ENCODE measurements at places on chromosomes 11 and 22.

GRCh38 chr22:28252539-28252938 is 333.5 kb upstream of the PITPNB start:
- no peak for DNase-seq

GRCh38 chr11:64100360-64100759 is 64.6 kb downstream of the FLRT1 start:
- no peak for DNase-seq

DNA sequence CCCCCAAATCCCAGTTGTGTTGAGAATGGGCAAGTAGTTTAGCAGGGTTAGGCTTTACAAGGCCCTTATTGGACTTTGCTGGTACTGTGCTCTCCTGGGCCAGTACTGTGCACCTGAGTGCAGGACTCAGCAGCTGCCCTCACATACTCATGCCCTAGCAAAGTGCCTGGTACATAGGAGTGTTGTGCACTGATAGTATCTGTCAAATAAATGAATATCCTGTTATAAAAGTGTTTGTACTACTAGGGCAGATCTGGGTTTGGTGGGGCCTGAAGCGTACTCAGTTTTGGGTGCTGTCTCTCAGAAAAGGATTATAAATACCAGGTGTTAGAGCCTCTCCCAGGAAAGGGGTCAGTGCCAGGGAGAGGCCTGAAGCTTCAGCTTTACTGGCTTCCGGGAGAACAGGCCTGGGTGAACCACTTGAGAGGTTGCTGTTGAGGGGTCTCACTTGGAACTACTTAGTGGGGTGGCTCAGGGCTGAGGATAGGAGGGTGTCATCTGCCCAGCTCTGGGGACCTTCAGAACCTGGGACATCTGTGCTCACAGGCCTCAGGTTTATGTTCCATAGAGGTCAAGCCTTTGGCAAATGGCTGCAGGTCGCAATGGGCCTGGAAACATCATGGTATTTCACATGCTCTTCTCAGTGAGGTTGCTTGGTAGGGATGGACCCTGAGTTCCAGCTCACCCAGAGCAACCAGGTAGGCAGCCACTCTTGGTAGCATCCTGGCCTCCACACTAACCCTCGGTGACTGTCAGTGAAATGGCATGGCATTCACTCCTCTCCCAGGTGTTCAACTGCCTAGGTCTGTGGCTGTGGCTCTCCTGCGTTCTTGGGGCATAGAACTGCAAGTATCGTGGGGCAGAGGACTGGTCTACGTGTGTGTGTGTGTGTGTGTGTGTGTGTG is 106.1 kb downstream of the ZBTB16 start:
- DNase-seq = peak; percentile 30

DNA sequence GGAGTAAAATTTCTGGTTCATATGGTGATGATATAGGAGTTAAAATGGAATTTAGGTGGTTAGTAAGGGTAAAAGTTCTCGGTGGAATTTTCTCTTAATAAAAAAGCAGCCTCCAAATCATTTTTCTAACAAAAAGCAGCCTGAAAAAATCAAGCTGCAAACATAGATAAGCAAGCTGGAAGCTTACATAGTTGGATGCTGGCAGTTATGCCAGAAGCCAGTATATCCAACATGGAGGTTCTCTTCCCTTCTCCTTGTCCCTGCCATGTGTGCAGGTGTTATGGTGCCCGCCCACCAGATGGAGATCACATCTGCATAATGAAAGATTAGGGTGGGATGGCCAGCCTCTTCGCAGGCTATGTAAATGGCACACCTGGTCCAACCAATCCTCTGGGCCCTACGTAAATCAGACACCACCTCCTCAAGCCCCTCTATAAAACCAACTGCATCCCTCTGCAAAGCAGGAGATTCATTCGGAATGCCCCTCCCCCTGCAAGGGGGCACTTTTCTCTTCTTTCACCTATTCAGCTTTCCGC is 22.4 kb downstream of the PIWIL3 start:
- no peak for DNase-seq

Data from posterior cingulate gyrus (tissue), 11 donors.